ENCODE measurements at places on chromosomes 7 and 10.
A peak's percentile ranks its signal among the peaks of the same experiment; 100 is the strongest.

- DNase-seq, result no peak
These were observed 135.5 kb downstream of the CD36 start for GRCh38 chr7:80773787-80774508.

GRCh38 chr10:75717126-75717916 is 285.9 kb downstream of the LRMDA start:
- DNase-seq, result no peak

GRCh38 chr7:136953386-136953785 is 84.9 kb downstream of the CHRM2 start:
- no peak for DNase-seq

DNA sequence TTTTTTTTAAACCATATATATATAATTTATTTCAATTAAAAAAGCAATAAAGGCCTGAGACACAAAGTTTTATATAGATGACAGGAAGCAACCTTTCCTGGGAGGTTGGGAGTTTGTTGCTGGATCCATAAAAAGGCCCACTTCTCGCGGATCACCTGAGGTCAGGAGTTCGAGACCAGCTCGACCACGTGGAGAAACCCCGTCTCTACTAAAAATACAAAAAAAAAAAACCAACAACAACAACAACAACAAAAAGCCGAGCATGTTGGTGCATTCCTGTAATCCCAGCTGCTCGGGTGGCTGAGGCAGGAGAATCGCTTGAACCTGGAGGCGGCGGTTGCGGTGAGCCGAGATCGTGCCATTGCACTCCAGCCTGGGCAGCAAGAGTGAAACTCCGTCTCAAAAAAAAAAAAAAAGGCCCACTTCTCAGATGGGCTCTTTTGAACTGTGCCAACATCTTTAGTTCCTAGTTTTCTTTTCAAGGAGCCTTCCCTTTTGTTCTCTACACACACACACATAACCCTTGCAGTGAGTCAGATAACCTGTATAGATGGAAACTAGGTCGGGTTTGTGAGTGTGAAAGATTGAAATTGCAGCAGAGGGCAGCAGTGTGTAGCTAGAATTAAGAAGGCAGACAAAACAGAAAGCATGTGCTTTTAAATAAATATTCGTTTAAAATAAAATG is 1.2 kb upstream of the SMNDC1 start:
- peak; percentile 44 for DNase-seq

GRCh38 chr10:80444646-80445319 is 9.3 kb upstream of the TSPAN14 start:
- no peak for DNase-seq

DNA sequence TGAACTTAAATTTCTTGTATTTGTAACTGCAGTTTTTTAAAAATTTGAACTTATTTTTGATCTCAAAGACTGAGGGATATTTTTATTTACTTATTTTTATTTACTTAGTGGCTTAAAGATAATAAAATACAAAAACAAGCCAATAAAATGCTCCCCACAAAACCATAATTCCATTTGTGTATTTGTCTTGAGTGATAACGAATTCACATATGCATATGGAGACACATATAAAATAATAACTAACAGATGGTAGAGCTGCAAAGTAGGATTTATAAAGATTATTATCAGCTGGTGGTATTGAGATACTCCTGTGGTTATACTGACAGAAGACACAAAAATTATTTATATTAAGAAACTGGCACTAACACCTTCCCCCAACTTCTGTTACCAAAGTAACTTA is 90.2 kb upstream of the RPA3 start:
- no peak for DNase-seq

GRCh38 chr7:41824284-41824683 is 121.4 kb upstream of the INHBA start:
- DNase-seq, result no peak

DNA sequence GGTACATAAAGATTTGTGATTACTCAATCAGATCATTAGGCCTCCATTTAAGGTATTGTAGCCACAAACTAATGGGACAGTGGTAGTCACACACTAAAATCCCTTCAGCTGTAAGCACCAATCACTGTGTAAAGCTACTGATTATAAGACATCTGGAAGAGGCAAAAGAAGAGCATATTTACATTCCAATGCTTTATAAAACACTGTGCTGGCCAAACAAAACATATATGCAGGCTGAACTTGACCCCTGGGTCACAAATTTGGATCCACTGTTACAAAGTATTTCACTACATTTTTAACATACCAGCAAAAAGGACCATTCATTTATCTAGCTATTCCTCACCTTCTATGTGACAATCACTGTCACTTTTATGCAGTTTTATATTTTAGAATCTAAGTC is 41.4 kb upstream of the ANLN start:
- DNase-seq, result no peak

DNA sequence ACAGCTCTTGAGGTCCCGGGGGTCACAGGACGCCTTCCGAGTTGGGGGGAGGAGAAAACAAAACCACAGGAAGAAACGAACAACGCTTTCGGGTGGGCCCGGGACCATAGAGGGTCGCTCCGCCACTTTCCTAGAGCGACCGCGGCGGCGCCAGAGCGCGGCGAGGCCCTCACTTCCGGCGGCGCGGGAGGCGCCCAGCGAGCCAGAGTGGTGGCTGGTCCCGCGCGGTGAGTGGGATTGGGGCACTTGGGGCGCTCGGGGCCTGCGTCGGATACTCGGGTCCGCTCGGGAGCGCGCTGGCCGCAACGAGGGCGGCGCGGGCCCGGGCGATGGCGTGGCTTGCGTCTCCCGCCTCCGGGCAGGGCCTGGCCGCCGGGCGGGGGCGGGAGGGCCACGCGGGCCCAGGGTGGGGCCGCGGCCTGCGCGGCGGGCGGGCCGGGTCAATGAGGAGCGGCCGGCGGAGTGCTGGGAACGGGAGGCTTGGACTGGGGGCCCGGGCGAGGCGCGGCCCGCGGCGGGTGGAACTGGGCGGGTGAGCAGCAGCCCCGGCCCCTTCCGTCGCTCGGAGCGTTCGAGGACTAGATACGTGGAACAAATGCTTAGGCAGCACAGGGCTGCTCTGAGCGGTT is at the start of gene ZNF22:
TSS of gene ZNF22 (plus strand) at position 172 of the 629 bp plus-strand sequence. CDS start 2,446 bp downstream, outside the sequence.
- peak; percentile 9 for DNase-seq

- DNase-seq, result peak; percentile 27
These were observed 115.3 kb upstream of the WDR11 start for GRCh38 chr10:120735773-120736371.

- DNase-seq, result no peak
These were observed 396.7 kb downstream of the PHTF2 start for GRCh38 chr7:78195281-78195680.

DNA sequence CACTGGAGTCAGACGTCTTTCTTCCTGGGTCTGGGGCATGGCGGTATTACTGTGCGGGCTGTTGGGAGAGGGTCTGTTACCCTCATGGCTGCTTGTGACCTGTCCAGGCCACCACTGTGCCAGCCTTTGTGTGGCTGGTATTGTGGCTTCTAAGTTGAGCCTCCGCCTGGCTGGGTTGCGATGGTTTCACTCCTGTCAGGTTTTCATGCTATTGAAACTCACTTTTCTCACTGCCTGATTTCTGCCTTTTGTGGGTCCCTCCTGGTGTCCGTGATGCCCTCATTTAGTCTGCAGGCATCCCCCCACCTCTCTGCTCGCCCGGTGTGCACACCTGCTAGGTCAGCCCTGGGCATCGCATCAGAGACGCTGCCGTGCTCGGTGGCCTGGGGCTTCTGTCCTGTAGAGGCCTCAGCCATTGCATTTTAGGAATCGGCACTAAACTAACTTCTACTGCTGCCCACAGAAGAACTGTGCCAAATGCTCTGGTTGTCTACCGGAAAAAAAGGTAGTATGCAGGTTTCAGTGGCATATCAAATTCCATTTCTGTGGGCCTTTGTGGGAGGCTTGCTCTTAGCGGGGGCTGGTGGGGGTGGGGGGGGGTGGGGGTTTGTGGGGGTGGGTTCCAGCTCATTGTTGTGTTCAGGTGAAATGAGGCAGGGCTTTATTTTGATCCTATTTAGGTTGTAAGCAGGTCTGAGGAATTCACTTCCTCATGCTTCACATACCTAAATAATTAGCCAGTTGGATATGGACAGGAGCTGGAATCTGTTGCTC is 64.3 kb downstream of the MGMT start:
- no peak for DNase-seq

DNA sequence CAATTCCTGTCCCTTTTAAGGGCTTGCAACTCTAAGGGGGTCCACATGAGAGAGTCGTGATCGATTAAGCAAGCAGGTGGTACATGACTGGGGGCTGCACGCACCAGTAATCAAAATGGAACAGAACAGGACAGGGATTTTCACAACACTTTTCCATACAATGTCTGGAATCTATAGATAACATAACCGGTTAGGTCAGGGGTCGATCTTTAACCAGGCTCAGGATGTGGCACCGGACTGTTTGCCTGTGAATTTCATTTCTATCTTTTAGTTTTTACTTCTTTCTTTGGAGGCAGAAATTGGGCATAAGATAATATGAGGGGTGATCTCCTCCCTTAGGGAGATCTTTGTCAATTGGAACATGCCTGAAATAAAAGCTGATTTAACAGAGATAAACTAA is 370.1 kb downstream of the IPMK start:
- DNase-seq, result no peak

DNA sequence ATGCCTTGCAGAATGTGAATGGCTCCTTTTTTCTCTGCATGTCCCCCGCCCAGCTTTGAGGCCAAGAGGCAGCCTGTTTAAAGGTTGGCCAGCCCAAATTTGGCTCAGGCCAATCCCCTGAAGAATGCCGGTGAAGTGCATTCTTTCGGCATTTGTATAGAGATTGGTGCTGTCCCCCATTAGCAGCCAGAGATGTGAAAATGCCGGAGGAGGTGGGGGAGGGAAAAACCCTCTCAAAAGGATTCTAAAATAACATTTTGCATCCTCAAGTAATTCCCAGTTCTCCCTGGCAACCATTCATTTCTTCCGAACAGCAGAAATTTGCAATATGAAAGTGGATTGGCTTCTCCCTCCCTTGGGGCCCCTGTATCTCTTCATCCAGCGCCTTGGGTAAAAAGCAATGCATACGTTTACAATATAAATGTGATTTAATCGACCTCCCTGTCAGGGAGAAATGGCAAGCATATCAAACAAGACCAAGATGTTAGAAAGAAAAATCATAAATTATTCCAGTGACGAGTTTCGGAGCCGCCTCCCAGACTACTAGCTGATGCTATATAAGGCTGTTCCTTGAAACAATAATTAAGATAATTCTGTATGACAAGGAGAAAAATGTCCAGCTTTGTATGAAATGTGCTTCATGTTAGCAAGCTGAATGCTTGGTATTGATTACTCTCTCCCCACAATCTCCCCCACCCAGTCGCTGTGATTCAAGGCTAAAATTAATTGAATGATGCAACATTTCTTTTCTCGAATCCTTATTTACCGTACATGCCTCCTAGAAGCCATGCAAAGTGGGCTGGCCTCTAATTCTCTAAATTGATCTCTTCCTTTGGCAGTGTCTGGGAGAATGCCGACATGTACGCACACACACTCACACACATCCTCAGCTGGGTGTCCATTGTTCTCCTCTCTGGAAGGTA is 323.7 kb downstream of the RPS24 start:
- no peak for DNase-seq

DNA sequence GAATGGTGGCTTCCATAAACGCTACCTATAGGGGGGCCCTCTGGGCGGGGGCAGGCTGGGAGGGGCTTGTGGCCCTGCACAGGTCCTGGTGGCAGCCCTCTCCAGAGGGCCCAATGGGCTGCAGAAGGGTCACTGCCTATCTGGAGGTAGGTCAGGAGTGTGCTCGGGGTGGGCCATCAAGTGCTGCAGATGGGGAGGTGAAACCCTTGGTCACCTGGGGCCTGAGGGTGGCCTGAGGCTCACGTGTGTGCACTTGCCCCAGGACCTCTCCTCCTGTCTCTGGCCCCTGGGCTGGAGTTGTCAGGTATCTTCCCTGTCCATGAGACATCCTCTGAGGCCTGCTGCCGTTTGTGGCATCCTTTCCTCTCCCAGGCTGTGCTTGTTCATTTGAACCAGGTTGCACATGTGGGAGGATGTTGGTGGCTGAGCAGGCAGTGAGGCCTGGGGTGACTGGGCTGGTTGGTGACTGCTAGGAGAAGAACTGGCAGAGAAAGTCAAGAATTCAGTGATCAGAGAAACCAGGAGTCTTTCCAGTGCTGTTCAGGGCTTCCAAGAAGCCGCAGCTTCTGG is 21.1 kb upstream of the SH2D4B start:
- DNase-seq, result no peak

DNA sequence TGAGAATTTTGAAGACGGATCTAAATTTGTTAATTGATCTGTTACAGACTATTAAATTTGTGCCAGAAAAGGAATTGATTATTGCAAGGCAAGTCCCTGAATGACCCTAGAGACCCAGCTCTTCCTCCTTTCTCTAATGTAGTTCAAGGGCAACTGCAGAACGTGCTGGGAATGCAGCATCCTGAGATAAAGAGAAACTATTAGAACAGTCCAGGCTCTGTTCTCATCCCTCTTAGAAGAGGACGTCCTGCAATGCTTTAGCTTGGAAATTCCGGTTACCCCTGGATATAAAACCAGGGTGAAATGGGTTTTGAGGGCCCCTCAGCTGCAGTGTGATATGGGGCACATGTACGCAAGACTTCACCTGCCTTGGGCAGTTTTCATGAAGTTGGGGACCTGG is 67.3 kb downstream of the PTN start:
- no peak for DNase-seq

DNA sequence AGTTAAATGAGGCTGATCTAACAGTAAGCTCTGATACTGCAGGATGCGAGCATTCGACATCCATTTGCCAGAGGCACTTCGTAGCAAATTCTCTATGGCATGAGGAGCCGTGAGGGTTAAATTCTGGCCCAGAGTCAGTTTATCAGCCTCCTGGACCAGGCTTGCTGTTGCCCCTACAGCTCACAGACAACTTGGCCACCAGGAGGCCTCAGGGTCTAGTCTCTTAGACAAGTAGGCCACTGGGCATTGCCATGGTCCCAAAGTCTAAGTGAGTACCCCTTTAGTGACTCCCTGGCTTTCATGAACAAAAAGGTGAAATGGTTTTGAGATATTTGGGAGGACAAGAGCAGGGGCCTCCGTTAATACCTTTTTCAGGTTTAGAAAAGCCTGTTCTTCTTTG is 178.0 kb upstream of the MBL2 start:
- DNase-seq, result no peak

DNA sequence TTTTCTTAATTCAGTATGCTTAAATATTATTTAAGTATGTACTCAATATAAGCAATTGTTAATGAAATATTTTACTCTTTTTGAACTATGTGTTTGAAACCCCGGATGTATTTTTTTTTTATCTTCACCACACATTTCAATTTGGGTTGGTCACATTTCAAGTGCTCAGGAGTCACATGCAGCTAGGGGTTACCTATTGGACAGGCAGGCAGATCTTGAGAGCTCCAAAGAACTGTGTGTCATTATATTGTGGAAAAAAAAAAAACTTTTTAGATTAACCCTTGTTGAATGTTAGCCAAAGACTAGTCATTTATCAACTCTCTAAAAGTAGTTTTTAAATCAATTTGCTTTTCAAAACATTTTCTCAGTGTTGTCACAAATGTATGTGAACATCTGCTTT is 37.2 kb downstream of the IKZF1 start:
- no peak for DNase-seq

- no peak for DNase-seq
These were observed 95.0 kb upstream of the POM121L12 start for GRCh38 chr7:52940481-52940880.

All from NCI-H748 treated with DMSO at 0.1 percent for 48 hours (cell line).